ENCODE measurements at places on chromosomes 2 and 18. TPM values are rescaled to one million over a fixed set of nuclear protein-coding genes. Genes with fewer than 3 reads are reported as not detected.

Gene PID1
- not detected for total RNA-seq

- DNase-seq: no peak
Observed at GRCh38 chr2:63544017-63544627, 44.2 kb downstream of the WDPCP start.

DNA sequence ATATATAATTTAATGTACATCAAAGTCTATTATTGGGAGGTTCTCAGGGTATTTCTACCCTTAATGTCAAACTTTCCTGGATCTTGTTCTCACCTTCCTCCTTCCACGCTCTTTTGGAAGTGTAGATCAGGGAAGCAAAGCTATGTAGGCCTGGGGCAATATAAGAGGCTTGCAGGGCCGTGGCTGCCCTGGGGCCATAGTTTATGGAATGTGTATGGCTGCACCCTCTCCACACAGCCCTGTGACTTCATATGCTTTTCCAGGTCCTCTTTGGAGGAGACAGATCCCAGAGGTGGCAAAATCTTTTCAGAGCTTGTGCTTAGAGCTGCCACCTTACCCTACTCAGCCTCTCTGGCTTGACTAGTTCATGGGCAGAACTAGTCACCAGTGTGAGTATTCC is 82.9 kb downstream of the PLB1 start:
- no peak for DNase-seq

- no peak for DNase-seq
Observed at GRCh38 chr18:75836516-75836915, 409.0 kb upstream of the SMIM21 start.

DNA sequence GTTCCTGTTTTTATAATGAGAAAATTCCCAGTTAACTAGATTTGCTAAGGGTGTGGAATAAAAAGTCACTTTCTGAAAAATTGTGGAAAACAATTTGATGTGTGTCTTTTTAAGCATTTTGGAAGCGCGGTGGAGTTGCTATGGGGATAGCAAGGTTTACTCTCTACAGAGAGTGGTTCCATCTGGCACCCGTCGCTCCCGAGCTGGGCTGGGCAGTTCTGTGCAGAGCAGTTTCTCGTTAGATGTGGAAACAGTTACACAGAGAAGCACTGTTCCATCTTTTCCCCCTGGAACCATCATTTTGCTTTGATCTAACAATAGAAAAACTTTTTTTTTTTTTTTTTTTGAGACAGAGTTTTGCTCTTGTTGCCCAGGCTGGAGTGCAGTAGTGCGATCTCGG is 17.4 kb downstream of the LDLRAD4 start:
- no peak for DNase-seq

All from activated CD4-positive, alpha-beta T cell treated with anti-CD3 and anti-CD28 coated beads, Interleukin-2, amount 10 ng/mL, durations not matched to agents 24 days and 14 days (primary cell).